ENCODE measurements at places on chromosomes 6 and 20.
A peak's percentile ranks its signal among the peaks of the same experiment; 100 is the strongest.

- DNase-seq: no peak
These were observed 69.1 kb downstream of the PTCHD4 start for GRCh38 chr6:48041894-48042293.

DNA sequence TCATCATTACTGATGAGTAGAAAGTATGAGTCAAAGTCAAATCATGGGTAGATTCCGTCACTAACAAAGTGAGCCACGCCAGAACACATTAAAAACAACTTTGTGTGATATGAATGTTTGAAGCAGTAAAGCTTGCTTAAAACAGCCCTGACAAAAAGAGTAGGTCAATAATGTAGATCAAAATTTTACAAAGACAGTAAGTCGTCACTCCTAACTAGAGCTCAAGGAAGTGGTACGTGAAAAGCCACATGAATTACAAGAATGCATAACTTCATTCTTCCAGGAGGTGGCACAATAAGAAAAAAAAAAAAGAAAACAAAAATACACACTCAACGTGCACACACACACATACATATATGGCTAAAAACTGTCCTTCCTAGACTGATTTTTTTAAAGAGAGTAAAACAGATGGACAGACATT is 69.9 kb downstream of the HACE1 start:
- DNase-seq: peak; percentile 83

- no peak for DNase-seq
These were observed 788 bp downstream of the UST start for GRCh38 chr6:148747471-148748165.

GRCh38 chr20:45636513-45636912 is 5.4 kb upstream of the WFDC9 start:
- DNase-seq: no peak

GRCh38 chr6:7190791-7191190 is 83.0 kb downstream of the RREB1 start:
- no peak for DNase-seq

- no peak for DNase-seq
These were observed 200.1 kb downstream of the PREX1 start for GRCh38 chr20:48627737-48628128.

DNA sequence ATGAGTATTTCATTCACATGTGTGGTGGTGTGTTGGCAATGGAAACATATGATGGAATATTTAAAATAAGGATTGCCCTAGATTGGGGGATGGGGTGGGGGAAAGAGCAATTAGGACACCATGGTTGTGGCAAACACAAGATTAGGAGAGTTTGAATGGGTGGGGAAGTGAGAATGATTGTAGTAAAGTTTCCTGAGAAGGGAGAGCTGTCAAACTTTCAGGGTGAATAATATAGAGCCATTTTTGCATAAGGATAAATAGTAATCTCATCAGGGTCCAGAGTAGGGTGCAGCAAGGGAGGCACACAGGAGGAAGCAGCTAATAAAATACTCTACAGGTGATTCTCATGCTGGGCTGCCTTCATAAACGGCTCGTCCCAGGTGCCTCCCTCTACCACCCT is 294.9 kb upstream of the MARCKS start:
- no peak for DNase-seq

DNA sequence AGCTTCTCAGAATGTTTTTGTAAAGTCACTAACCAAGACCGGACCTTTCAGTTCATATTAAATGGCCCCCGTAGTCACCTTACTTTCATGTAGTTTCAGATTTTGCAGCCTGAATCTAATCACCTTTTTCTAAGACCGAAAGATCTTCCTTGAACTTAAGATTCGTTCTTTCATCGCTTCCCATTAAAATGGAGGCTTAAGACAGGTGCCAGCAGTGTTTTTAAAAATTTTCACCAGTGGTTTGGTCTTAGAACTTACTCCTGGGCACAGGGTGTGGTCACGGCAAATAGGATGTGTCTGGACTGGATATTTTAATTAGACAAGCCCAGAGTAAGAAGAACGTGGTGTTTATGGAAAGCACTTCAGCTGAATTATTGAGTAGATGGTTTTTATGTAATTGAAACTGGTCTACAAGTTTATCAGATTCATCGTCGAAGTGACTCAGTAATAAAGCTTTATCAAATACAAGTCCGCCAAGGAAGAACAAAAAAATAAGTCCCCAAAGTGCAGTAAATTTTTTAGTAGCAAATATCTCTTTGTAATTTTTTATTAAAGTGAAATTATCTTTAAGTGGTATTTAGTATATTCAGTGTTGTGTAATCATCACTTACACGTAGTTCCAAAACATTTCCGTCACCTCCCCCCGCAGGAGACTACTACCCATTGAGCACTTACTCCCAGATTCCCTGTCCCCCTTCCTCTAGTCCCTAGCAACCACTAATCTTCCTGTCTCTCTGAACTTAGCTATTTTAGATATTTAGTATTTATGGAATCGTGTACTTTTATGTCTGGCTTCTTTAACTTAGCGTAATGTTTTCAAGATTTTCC is 868 bp downstream of the SRSF3 start:
- no peak for DNase-seq

DNA sequence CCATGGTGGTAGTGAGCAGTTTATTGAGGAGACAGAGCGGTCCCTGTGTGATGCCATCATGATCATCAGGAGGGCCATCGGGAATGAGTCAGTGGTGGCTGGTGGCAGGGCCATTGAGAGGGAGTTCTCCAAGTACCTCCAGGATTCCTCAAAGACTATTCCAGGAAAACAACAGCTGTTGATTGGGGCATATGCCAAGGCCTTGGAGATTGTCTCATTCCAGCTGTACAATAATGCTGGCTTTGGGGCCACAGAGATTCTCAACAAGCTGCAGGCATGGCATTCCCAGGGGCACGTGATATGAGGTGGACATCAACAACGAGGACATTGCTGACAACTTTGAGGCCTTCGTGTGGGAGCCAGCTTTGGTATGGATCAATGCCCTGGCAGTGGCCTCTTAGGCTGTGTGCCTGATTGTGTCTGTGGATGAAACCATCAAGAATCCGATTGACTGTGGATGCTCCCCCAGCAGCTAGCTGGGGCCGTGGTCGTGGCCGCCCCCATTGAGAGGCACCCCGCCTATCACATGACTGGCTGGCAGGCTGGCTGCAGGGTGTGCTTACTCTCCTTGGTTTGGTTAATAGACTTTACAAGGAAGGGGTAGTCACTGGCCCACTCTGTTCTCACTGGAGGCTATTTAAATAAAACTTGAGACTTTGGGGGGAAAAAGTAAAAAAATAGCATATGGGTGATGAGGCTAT is 16.7 kb downstream of the RAET1E start:
- DNase-seq: peak; percentile 1

DNA sequence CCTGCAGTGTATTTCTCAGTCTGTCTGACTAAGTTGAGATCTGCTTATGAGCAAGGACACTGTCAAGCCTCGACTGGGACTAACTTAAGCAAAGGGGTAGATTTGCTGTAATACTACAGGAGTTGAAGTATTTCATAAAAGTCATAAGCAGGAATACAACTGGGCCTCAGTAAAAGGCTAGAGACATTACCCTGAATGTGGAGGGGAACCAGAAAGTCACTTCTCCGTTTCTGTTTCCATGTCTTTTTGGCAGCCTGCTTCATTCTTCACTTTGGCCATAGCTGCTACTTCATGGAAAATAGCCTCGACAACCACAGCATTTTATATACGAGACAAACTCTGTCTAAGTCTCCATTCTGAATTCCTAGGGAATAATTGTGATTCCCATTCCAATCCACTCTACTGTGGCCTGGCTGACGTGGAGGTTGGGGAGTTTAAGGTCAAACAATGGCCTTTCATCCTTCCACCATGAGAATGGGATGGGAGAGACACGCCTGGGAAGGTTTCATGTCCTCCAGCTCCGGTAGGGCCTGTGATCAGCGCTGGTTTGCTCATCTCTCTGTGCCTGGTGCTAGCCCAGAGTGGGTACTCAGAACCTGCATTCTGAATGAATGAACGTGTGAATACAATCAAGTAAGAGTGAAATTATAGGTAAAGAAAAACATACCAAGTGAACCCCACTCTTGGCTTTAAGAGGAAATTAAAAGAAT is 37.1 kb upstream of the DUSP22 start:
- no peak for DNase-seq

- no peak for DNase-seq
These were observed 75.9 kb downstream of the GFOD1 start for GRCh38 chr6:13411484-13411883.

GRCh38 chr6:138331984-138332383 is 45.7 kb upstream of the SMIM28 start:
- no peak for DNase-seq

- no peak for DNase-seq
These were observed 81.7 kb upstream of the SHLD1 start for GRCh38 chr20:5668529-5668868.

DNA sequence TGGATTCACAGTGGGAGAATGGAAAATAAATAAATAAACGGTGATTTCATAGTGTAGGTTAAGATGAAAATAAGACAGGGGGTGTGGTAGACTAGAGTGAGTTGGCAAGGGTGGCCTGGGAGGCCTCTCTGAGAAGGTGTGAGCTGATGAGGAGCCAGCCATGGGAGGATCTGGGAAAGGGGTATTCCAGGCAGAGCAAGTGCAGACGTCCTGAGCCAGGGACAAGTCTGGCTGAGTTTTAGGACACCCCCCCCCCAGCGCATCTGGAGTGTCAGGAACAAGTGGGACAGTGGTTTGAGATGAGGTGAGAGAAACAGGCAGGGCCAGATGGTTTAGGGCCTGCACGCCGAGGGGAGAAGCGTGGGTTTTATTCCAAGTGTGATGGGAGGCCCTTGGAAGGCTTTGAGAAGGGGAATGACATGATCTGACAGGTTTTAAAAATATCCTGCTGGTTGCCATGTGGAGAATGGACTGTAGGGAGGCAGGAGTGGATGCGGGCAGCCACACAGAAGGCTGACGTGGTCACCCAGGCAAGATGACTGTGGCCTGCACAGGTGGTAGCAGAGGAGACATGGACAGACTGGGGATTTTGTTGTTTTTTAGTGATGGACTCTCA is 21.1 kb upstream of the CCM2L start:
- no peak for DNase-seq

GRCh38 chr6:34237316-34237721 is 646 bp downstream of the HMGA1 start:
- peak; percentile 68 for DNase-seq

GRCh38 chr6:3310051-3310448 is 51.3 kb downstream of the PSMG4 start:
- no peak for DNase-seq

DNA sequence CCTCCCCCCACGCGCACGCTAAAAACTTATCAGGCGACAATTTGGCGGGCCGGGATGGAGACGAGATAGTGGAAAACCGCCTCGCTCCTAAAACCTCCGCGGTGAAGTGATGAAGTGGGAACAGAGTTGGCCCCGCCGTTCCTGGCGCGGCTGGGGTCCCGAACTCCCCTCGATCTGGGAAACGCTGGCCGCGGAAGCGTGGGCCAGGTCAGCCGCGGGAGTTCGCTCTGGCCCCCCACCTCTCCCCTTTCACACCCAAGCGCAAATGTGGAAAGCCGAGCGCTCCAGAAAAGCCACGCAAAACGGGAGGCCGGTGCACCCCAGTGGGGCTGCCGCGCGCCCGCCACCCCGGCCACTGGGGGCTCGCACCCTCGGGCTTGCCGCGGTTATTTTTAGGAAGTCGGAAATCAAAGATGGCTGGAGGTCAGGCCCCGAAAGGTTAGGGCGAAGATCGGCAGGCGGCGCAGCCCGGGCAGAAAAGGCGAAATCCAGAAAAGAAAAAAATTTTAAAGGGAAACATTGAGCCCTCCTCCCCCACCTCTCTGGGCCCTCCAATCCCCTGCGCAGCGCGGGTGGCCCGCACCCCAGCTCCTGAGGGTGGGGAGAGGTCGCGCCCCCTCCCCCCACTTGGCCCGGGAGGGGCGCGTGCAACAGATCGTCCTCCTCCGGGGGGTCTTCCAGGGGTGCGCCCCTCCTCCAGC is 1.0 kb downstream of the SALL4 start:
- no peak for DNase-seq

GRCh38 chr6:81938014-81938856 is 185.8 kb upstream of the TENT5A start:
- no peak for DNase-seq

- DNase-seq: no peak
These were observed 65.5 kb upstream of the F13A1 start for GRCh38 chr6:6386010-6386409.

GRCh38 chr6:141251286-141251685 is 881.4 kb upstream of the GJE1 start:
- DNase-seq: no peak

All from Karpas-422 (cell line).